ENCODE measurements at places on chromosomes 12 and 14. TPM values are rescaled to one million over a fixed set of nuclear protein-coding genes. Genes with fewer than 3 reads are reported as not detected.

DNA sequence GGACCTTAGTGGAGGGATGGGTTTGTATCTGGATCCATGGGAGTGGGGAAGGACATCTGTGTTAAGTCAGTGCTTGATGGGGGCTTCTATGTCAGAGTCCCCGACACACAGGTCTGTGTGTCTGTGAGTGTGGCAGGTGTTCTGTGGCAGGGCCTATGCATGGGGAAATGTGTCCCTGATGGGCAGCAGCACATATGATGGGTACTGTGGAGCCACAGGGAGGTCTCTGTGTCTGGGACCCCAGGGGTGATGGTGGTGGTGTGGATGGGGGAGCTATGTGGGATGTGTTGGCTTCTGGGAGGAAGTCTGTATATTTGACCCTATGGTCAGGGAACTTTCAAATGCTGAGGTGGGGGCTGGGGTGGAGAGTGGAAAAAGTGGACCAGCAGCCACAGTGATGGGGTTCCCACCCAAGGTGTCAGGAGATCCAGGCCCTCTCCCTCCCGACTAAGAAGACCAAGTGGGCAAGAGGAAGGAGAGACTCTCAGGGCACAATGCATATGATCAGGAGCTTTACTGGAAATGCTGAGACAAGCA is 16.5 kb downstream of the KRT7 start:
- no peak for DNase-seq

DNA sequence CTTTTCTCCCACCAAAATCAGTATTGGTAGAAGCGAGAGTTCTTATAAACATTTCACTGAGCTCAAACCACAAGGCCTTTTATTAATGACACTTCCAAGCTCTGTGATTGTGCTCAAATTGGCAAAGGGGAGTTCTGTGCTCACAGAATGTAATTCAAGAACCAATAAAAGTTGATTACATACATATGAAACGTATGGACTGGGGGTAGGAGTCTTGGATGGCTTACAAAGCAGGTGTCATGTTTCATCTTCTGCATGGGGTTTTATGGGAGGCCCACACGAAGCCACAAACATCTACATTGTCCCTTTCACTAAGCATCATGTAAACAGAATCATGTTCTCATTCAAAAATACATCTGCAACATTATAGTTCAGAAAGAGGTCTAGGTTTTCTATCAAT is 828.3 kb downstream of the VRK1 start:
- no peak for DNase-seq

The SLC35F4 gene
- not detected for total RNA-seq

DNA sequence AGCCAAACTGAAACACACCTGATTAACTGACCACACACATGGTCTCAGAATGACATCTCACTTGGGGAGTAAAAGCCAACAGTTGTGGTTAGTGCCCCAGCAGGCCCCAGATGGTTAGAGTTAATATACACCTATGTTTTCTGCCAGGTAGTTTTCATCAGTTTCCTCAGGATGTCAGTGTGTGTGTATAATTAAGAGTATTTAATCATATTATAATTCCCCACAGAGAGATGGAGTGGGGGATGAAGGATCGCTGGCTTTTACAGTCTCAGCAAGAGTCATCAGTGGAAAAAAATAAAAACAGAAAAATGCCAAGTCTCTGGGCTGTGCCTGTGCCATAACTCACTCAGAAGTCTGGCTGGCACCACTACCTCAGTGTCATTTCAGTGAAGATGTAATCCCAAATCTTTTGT is 412.5 kb downstream of the ZFP36L1 start:
- DNase-seq = no peak

GRCh38 chr12:53726341-53726740 is 911 bp downstream of the CALCOCO1 start:
- DNase-seq = no peak

GRCh38 chr14:31961896-31962295 is 115.2 kb upstream of the ARHGAP5 start:
- DNase-seq = no peak

GRCh38 chr12:122204167-122205052 is 901 bp downstream of the B3GNT4 start:
- peak; percentile 46 for DNase-seq

DNA sequence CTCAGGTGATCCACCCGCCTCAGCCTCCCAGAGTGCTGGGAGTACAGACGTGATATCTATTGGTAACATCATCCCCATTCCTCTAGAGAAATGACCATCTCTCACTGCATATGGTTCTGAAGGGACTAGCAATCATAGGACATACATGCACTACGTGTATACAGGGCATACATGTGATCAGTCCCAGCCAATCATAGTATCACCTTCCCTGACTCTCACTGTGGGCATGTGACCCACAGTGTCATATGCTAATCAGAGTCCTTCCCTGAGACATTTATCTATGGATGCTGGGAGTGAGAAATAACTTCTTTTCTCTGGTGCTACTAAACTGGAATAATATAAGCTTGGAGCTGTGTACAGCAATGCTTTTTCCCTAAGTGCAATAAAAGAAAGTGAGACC is 12.1 kb upstream of the FBXW8 start:
- DNase-seq = no peak

The SLC5A8 gene
- not detected for total RNA-seq

The ANKRD33 gene
- not detected for total RNA-seq

- no peak for DNase-seq
Measured at GRCh38 chr14:34930591-34931091, 52.2 kb upstream of the SRP54 start.

DNA sequence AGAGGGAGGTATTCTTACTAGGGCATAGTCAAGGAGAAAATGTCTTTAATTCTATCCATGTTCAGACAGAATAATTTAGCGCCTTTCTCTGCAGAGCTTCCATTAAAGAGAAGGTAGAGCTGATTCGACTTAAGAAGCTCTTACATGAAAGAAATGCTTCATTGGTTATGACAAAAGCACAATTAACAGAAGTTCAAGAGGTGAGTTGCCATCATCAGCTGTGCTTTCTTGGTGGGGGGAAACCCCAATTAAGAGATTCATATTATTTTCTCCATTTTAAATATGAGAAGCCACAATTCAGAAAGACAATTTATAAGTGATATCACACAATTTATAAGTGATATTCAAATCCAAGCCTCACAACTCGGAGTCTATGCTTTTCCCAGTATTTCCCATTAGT is 27.8 kb downstream of the RPGRIP1 start:
- DNase-seq = no peak
